Osteocyte (in vitro differentiated cells): ENCODE measurements at places on chromosomes 2 and 18. TPM values are rescaled to one million over a fixed set of nuclear protein-coding genes. Genes with fewer than 3 reads are reported as not detected.

- DNase-seq, result no peak
Observed at GRCh38 chr2:174749793-174750192, 14.5 kb downstream of the CHRNA1 start.

DNA sequence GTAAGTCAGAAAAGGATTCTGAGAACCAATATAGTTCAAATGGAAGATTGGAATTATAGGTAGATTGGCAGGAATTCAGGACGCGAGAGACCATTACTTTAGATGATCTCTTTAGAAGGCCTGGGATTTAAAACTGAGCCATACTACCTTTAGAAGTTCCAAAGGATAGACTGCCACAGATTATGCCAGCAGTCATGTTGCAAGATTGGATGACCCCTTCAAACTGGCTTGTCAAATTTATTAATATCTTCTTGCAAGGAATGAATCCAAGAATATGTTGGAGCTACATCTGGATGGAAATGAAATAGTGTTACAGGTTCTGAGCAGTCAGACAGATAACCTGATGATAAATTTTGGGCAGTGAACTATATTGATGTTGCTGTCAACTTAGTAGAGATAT is 22.0 kb downstream of the BABAM2 start:
- no peak for DNase-seq

- no peak for DNase-seq
Observed at GRCh38 chr18:8507361-8507760, 101.9 kb upstream of the RAB12 start.

ABHD1 gene
- 0.48 TPM in 1 of 2 replicates, not detected in the other for total RNA-seq
